Stimulated activated CD4-positive, alpha-beta T cell treated with anti-CD3 and anti-CD28 coated beads, TNF-alpha, amount 100 ng/mL, for 1 hour (primary cell): ENCODE measurements at places on chromosomes 5 and 9.

DNA sequence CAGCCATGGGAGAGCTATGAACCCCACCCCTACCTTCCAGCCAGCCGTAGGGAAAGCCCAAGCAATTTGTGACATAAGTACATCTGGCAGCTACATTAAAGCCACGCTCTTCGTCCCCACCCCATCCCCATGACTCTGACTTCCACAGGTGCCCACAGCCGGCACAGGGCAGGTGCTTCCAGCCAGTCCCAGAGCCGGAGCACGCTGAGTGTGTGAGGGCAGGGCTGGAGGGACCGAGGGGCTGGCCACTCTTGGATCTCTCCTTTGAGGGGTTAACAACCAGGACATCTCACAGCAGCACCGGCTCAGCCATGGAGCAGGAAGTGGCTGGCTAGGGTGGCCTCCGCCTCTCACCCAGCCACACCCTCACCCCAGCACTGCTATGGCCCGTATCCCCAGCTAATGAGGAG, 2.4 kb upstream of the FAM78A start:
- no peak for DNase-seq

- DNase-seq = no peak
Measured at GRCh38 chr9:131078427-131079366, 17.6 kb upstream of the AIF1L start.

GRCh38 chr5:100898504-100899346, 4.4 kb downstream of the ST8SIA4 start:
- DNase-seq = no peak

GRCh38 chr5:56766926-56767325, 48.4 kb upstream of the MAP3K1 start:
- DNase-seq = no peak

DNA sequence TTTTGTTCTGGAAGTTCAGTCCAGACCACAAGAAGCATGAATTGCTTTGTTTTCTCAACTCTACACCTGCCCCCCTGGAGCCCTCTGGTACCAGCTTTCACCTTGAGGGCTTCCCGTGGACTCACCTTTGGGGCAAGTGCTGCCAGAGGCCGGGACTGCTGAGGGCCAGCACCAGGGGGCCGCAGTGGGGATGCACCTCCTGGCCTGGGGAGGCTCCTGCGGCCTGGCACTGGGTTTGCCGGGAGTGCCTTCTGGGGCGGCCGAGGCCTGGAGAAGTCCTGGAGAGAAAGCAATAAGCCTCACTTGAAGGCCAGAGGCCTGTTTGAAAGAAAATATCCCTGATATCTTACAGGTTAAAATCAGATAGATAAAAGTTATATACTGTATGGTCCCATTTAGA, 21.7 kb downstream of the NIPAL4 start:
- no peak for DNase-seq

GRCh38 chr5:122014236-122014935, 52.6 kb downstream of the SRFBP1 start:
- no peak for DNase-seq

DNA sequence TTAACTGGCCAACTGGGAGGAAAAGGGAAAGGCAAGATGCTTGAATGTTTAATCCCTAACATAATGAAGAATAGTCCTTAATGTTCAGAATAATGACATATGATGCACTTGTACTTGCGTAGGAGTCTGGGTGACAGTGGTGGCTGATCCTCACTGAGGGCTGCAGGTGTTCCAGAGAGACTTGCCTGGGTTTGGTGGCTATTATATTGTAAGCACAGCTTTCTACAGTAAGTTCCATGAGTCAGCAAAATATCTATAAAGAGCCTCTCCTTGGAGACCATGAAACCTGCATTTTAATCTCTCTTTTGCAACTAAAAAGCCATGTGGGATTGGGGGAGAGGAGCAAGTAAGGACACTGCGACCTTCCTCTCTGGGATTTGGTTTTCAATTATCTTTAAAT, 1.9 kb upstream of the NPR2 start:
- no peak for DNase-seq

DNA sequence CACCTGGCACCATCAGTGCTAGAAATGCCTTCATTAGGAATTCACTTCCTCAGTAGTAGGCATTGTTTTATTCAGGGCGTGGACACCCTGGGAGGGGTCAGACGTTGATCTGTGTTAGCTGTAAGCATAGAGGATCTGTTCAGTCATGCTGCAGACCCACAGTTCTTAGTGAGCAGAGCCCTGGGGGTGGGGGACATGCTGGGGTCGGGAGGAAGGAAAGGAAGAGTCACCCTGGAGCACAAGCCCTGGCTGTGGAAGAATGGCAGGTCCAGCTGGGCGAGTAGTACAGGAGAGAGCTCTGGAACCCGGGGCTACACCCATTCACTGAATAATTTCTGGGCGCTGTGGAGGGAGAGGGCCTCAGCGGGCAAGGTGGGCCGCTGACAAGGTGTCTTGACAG, 172.5 kb downstream of the FSTL4 start:
- DNase-seq = no peak

DNA sequence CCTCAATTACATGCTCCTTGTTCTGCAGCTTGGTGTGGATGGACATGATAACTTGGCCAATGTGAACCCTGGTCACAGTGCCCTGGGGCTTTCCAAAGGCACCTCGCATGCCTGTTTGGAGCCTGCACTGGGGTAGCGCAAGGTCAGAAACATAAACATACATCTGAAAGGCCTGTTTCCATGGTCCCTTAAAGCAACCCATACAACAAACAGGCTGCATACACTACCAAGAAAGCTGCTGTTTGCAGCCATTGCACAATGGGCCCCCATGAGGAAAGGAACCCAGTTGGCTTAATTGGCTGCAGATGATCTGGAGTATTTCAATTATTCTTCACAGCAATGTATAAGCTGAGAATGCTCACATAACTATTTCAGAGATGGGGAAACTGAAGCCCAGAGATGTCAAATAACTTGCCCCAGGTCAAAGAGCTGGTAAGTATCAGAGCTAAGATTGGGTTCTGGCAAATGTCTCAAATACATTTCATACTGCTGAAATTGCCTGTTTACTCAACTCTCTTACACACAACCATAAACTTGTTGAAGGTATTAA, 233.9 kb downstream of the ASTN2 start:
- DNase-seq = no peak

GRCh38 chr9:117546894-117547678, 132.2 kb upstream of the ASTN2 start:
- no peak for DNase-seq

DNA sequence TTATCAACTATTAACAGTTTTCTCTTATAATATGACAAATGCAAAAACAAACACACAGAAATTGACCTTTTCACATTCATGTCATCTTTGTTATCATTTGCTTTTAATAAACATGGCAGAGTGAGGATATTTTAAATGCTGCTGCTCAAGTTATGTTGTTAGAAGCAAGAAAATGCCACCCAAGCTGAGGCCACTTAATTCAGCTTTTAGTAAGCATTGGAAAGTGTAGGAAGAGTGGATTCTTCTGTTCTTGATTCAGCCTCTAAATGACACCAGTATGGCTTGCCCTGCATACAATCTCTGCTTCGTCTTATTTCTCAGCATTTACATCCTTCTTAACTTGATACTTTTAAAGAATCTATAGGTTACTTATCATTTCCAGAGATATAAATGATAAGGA, 420.4 kb upstream of the POU5F2 start:
- DNase-seq = no peak

- no peak for DNase-seq
Measured at GRCh38 chr9:72022841-72023240, 37.6 kb downstream of the C9orf57 start.

DNA sequence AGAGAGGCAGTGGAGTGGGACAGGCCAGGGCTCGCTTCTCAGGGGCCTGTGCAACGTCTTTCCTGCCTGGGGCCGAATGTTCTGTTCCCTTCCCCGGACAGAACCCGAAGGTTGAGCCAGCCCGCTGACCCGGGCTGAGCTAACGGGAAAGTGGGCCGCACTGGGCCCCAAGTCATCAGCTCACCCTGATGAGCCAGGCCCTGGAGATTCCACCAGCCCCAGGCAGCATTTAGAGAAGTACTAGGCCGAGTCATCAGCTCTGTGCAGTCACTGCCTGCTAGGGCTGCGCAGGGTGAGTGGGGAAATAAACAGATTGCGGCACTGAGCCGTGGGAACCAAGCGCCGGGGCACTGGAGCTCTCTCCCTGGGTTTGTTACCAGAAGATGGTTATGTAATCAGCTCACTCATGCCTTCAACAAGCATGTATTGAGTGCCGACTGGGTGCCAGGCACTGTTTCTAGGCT, 29.1 kb upstream of the DUSP1 start:
- no peak for DNase-seq

- DNase-seq = no peak
Measured at GRCh38 chr9:4762886-4763541, 22.0 kb upstream of the AK3 start.

DNA sequence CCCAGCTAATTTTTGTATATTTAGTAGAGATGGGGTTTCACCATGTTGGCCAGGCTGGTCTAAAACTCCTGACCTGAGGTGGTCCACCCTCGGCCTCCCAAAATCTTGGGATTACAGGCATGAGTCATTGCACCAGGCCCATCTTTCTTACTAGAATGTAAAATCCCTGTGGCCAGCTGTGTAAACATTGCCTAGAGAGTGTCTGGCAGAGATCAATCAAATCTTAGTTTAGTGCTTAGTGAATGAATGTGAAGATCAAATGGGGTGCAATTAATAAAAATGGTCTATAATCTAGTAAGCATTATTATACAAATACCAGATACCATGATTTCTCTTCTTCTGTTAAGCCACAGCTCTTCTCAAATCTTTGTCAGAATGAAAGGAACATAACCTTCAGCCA, 289.9 kb downstream of the KCTD16 start:
- no peak for DNase-seq

- no peak for DNase-seq
Measured at GRCh38 chr9:4077499-4078102, 222.3 kb downstream of the GLIS3 start.

- DNase-seq = no peak
Measured at GRCh38 chr5:59328709-59329296, 564.7 kb downstream of the PDE4D start.

GRCh38 chr9:132873403-132873802, 4.7 kb downstream of the AK8 start:
- no peak for DNase-seq

- no peak for DNase-seq
Measured at GRCh38 chr9:23638011-23638410, 188.0 kb downstream of the ELAVL2 start.

DNA sequence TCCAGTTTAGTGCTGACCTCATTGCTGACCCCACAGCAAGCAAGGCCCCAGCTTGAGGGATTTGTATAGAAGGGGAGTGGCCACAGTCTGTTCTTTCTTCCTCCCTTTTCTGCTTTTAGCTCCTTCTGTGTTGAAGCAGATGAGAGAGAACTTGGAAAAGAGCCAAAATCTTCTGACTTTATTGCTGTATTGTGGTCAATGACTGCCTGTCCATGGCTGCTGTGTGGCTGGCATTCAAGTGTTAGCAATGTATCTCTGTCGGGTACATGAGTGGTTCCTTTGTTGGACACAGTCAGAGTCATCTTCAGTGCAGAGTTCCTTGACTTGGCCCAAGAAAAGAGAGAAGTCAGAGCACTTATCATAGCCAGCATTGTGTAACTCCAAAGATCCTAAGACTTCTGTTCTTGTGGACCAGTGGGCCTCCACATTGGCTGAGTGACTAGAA, 154.1 kb downstream of the LRRC70 start:
- no peak for DNase-seq

GRCh38 chr9:107946364-107947141, 457.0 kb upstream of the KLF4 start:
- no peak for DNase-seq

GRCh38 chr5:106865279-106865678, 805.5 kb downstream of the EFNA5 start:
- DNase-seq = no peak

- no peak for DNase-seq
Measured at GRCh38 chr5:87347841-87348240, 64.9 kb downstream of the CCNH start.

- no peak for DNase-seq
Measured at GRCh38 chr9:126154182-126154827, 172.3 kb upstream of the MVB12B start.
